HuH-7.5 (cell line): ENCODE measurements at places on chromosomes 4 and X.

GRCh38 chr4:53208753-53209152, 157.1 kb downstream of the SCFD2 start:
- DNase-seq, result no peak

- no peak for DNase-seq
Observed at GRCh38 chr4:153447175-153447905, 18.8 kb upstream of the TMEM131L start.

DNA sequence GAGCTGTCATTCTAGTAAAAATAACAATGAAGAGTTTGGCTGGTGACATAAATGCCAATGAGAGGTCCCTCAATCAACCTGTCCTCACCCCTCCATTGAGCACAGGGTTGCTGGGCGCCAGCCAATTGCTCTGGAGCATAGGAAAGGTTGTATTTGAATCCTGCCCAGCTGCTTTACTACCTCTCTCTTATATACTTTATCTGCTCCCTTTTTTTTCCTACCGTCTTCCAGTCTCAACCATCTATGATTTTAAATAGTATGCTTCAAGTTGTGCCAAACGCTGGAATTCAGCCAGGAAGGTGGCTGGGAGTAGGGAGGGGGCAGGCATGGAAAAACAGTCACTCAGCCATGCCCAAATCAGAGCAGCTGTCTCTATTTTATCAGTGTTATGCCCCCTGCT, 153.8 kb downstream of the NR3C2 start:
- DNase-seq, result no peak

DNA sequence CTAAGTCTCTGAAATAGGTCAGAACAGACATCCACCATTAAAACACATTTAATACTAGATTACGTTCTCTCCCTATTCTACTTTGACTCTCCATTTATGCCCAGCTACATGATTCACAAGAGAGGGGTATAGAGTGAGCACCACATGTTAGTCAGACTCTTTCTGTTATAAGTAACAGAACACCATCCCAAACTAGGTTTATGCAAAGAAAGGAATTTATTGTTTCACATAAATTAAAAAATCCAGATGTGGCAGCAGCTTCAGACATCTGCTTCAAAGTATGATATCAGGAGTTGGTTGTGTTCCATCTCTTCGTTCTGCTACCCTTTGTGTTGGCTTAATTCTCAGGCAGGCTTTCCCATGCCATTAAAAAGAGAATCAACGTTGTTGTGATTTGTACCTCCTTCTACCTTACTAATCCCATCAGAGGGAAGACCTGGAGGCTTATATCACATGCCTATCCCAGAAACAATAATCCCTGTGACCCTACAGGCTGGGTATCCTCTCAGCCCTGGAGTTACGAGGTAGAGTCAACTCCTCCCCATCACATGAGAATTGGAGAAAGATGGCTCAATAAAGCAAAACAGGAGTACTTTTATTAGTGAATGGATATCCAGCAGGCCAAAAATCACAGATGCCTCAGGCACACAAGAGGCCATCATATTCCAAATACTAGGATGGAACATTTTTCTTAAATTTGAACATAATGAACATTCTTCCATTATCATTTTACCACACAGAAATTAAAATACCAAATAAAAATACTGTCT, 163.2 kb downstream of the SLC7A11 start:
- DNase-seq, result no peak

DNA sequence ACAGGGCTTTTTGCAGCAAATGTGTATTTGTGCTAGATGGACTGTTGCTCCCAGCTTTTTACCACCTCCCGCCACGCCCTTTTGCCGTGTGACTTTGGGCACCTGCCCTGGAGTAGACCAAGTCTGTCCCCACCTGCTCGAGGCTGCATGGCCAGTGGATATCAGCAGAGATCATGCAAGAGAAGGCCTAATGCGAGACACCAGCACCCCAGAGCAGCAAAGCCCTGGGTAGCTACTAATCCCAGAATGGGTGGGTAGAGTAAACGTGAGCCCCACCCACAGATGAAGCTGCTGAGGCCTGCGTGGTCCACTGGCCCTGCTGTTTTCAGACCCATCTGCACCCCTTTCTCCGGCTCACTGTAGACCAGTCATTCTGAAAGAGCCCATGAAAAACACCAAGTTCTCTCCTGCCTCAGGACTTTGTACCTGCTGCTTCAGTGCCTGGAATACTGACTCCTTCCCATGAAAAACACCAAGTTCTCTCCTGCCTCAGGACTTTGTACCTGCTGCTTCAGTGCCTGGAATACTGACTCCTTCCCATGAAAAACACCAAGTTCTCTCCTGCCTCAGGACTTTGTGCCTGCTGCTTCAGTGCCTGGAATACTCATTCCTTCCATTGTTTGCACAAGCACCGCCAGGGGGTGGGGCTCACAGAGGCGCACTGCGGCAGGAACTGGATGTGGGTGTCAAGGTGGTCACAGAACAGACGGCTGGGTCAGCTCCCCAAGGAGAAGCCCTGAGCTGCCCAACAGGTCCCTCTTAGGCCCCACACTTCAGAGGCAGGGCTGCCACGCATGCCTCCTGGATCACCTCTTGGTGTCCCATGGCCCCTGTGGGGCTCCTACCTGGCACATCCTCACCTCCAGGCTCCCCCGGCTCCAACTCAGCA, 5.1 kb upstream of the TNIP2 start:
- DNase-seq, result peak; percentile 86
